ENCODE measurements at places on chromosomes 4 and X.

DNA sequence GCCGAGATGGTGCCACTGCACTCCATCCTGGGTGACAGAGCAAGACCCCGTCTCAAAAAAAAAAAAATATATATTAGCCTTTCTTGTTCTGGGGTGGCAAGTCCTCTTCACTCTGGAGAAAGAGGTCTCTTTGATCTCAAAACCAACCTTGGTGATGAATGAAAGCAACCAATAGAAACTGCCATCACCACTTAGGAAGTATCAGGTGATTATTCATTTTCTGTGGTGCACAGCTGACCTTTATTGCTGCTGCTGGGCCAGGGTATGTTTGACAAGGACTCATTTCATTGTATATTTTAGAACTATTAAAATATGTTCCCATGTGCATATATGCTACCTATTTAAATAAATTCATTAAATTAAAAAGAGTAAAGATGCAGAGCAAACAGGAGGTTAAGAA lies 76.0 kb upstream of the KIT start:
- DNase-seq: no peak

- DNase-seq: no peak
These were observed 8.6 kb upstream of the UBQLN2 start for GRCh38 chrX:56554870-56555269.

DNA sequence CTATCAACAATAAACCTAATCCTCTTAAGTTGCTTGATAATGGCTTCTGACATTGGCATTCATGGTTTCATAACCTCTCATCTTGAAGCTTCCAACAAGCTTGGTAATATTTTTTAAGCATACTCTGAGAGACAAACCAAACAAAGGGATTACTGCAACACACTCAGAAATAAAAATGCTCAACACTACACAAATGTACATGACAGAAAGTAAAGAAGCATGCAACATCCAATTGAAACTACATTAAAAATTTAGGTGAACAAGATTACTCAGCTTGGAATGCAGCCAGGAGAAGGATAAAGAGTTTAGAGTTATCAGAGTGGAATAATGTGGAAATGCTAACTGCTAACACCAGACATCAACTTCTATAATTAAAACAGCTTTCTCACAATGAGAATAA lies 1136.6 kb upstream of the PABPC4L start:
- no peak for DNase-seq

DNA sequence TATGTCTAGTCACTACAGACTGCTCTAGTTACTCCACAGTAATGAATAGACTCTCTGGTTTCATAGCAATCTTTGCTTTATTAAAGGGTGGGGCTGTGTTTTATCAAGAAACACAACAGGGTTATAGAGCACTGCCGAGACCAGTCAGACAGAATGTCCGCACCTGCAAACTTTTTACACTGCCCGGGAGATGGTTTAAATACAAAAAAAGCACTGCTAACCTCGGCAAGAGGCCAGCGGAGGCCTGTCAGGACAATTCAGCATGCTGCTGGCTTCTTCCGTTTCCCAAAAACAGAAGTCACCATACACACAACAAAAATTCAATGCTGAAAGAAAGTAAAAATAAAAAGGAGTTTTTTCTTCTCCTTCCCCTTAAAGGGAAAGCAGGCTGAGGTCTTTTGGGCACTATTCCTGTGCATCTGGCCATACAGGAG lies 67.4 kb downstream of the IRF2 start:
- DNase-seq: no peak

DNA sequence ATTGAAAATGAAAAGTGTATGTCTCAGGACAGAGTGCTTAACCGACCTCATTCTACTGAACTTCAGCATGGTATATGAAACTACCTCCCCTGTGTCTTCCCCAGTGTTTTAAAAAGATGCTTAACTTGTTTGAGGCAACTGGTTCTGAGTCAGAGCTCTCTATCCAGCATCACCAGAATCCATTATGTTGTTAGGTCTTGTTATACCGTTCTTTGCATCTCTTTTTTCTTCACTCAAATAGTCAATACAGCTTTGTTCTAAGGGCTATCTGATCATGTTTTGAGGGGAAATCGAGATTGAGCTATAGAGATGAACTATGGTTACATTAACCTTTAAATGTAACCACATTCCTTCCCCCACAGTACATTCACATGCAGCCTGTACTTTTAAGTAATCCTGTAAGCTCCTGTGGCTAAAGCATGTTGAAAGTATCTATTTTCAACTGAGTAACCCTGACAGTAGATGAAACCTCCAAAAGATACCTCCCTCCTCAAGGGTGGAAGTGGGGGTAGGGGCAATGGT lies 514.4 kb downstream of the RPA4 start:
- no peak for DNase-seq

DNA sequence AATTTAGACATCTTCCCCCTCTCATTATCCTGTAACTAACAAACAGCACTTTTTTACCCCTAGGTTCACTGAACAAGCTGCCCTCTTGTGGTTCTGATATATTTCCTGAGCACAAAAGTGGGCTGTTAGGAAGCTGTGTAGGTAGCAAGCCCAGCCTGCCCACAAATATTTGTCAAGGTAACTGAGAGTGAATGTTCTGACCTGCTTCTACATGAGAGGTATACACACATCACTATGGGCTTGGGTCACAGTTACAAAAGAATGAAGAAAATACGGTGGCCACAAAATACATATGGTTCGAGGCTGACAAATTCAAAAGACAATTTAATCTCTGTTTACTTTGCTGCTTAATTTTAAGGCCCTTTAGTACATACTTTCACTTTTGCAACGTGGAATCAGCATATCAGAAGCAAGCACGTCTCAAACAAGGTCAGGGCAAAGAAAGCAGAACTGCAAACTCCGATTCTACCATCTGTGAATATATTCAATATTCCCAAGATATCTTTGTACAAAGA lies 78.7 kb downstream of the RBM47 start:
- peak; percentile 55 for DNase-seq

DNA sequence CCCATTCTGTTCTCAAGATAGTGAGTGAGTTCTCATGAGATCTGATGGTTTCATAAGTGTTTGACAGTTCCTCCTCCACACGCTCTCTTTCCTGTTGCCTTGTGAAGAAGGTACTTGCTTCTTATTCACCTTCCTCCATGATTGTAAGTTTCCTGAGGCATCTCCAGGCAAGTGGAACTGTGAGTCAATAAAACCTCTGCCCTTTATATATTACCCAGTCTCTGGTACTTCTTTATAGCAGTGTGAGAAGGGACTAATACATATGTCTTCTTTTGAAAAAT lies 58.4 kb downstream of the CFAP299 start:
- no peak for DNase-seq

DNA sequence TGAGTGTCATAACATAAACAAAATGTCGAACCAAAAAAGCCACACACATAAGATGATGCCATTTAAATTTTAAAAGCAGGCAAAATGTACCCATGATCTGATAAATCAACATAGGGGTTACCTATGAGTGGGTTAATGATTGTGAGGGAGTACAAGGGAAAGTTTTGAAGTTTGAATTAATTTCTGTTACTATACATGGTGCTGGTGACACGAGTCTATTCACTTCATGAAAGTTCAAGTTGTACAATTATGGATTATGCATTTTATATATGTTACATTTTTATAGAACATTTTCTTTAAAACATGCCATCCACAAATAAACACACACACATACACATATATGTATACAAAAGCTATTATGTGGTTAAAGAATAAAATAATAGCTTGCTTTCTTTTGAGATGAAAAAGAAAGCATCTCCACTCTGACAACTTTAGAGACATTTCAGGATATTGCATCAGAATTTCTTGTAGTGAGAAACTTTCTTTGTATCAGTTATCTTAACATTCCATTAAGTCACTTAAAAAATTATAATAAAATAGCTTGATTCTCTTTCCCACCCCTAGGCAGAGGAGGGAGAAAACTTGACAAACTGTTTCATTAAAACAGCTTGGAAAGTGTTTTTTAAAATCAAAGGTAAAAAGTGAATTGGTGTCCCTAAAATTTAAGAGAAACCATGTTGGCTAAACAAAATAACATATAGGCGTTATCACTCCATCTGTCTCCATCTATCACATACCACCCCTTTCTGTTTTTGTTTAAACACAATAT lies 891.8 kb upstream of the NDST4 start:
- DNase-seq: no peak

DNA sequence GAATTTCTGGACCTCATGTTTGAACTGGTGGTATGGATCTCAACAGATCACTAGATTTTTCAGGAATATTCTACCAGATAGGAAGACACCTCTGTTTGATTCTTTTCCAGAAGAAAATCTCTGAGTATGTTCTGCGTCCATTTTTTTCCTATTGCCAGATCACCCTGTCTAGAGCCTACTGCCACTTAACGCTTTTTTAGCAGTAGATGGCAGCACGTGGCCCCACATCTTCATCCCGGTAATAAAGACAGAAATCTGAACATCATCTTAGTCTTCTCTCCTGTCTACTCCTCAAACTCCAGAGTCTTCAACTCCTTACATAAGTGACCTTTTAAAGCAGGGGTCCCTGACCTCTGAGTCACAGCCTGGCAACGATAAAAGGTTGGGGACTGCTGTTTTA lies 184.7 kb downstream of the TMA16 start:
- no peak for DNase-seq

GRCh38 chr4:1604706-1605205 lies 79.4 kb downstream of the FAM53A start:
- no peak for DNase-seq

- no peak for DNase-seq
These were observed 36.5 kb downstream of the PRR32 start for GRCh38 chrX:126855839-126856524.

- DNase-seq: no peak
These were observed 15.2 kb downstream of the RGS12 start for GRCh38 chr4:3307891-3308575.

- DNase-seq: no peak
These were observed 25.6 kb upstream of the CORIN start for GRCh38 chr4:47863486-47863885.

- no peak for DNase-seq
These were observed 763 bp upstream of the PRRG1 start for GRCh38 chrX:37348231-37348970.

GRCh38 chr4:121728066-121728465 lies 31.3 kb upstream of the ANXA5 start:
- no peak for DNase-seq

Measured in endothelial cell of umbilical vein (primary cell).